ENCODE measurements at places on chromosomes 2 and 18.

DNA sequence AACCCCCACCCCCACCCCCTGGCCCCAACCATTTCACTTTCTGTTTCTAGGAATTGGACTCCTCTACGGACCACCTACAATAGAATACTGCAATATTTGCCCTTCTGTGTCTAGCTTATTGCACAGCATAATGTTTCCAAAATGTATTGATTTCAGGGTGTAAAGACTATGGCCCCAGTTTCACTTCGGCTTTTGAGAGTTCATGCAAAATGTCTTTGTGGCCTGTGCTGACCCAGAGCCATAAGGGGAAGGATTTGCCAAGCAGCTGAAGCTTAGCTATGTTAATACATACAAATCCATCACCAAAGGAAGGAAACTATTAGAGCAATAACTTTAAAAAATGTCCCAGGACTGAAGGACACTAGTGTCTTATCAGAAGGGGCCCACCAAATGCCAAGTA is 11.2 kb upstream of the ATP9B start:
- DNase-seq, result no peak

DNA sequence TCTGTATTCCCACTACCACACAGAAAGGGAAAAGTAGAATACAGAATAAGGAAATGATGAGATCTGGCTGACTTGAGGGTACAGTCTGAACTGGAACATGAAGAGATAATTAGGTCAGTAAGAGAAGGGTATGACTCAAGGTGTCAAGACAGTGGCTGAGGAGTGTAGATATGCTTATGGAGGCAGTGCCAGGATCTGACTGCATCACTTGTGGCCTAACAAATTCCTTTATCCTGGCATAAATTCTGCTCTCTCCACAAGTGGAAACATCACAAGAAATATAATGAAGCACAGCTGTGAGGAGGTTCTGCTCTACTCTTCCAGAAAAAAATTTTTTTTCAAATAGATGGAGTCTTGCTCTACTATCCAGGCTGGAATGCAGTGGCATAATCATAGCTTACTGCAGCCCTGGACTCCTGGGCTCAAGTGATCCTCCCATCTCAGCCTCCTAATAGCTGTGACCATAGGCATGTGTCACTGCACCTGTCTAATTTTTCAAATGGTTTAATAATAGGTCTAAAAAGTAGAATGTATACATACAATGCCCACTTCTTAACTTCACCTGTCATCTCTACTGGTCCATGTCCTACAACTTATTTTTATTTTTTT is 85.3 kb downstream of the C2orf74 start:
- no peak for DNase-seq

- no peak for DNase-seq
These were observed 15.5 kb upstream of the CPS1 start for GRCh38 chr2:210540900-210541289.

DNA sequence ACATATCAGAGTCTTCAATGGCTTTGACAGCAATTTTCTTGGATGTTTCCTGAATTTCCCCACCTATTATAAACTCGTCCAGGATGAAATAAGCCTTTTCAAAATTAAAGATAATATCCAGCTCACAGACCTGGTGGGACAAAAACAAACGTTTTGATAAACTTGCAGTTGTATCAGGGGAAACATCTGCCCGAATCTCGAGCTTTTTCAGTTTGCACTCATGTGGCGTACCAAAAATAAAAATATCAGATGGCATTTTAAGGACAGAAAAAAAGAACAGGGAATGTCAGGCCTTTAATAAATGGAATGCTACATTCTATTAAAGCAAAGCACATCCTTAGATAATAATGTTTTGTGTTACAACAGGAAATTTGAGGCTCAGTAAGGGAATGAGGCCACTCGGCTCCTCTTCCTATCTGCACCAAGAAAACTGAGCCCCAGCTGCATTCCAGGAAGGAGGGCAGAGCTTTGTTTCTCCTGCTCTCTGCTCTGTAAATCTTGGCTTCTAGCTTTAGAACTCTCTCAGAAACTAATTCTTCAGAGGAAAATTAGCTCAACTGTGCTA is 72.1 kb downstream of the AP1S3 start:
- DNase-seq, result no peak

- DNase-seq, result no peak
These were observed 126.2 kb downstream of the AGPS start for GRCh38 chr2:177518754-177519153.

GRCh38 chr2:241617431-241618154 is 19.4 kb downstream of the THAP4 start:
- DNase-seq, result no peak

DNA sequence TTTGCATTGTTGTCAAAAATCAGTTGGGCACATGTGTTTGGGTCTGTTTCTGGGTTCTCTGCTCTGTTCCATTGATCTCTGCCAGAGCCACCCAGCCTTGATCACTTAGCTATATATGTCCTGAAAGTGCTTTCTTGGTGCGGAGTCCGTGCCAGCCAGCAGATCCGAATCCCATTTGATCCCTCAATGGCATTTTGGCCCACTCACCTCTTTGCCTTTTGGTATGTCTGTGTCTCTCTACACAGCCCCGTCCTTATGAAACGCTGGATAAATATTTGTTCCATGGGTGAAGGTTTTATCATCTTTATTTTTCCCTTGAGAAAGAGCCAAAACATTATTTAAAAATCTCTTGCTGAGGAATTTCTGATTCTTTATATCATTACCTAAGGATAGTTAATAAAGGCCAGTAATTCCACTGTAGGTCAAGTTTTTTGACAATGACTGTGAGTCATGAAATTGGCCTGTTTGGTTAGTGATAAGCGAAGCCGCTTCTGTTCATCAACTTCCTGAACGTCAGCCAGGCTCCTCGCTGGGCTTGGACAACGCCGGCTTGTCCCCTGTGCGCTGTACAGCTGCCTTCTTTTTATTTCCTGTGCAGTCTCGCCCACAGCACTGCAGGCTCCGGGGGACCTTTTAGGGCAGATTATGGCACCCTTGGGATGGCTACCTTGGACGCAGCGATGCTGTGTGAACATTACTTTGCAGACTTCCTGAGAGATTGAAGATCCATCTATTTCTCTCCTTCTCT is 24.9 kb downstream of the MTCL1 start:
- no peak for DNase-seq

DNA sequence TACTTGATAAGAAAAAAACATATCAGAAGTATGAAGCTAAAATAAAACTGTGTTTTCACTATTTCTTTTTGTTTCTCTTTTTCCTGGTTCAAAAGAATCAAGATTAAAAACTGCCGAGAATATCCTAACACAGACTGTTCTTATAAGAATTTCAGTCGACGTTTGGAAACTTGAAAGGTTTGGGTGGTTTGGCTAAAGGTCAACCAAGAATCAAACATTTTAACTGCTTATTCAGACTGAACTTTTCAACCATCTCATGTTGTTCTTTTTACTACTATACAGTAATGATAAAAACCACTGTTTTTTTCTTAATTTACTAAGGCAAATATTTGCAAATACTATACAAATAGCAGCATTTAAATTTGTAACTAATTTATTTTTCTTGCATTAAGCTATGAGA is 308.5 kb upstream of the TFPI start:
- no peak for DNase-seq

- no peak for DNase-seq
These were observed 69.0 kb upstream of the OTOS start for GRCh38 chr2:240209493-240209892.

- peak; percentile 33 for DNase-seq
These were observed 63.0 kb upstream of the TWIST2 start for GRCh38 chr2:238784671-238785527.

- no peak for DNase-seq
These were observed 146.5 kb downstream of the SH3BP4 start for GRCh38 chr2:235098269-235098668.

- no peak for DNase-seq
These were observed 20.5 kb upstream of the IL1RL2 start for GRCh38 chr2:102166189-102166845.

GRCh38 chr18:25019931-25020330 is 332.0 kb downstream of the ZNF521 start:
- DNase-seq, result no peak

- DNase-seq, result no peak
These were observed 75.1 kb upstream of the NOL4 start for GRCh38 chr18:34299828-34300227.

DNA sequence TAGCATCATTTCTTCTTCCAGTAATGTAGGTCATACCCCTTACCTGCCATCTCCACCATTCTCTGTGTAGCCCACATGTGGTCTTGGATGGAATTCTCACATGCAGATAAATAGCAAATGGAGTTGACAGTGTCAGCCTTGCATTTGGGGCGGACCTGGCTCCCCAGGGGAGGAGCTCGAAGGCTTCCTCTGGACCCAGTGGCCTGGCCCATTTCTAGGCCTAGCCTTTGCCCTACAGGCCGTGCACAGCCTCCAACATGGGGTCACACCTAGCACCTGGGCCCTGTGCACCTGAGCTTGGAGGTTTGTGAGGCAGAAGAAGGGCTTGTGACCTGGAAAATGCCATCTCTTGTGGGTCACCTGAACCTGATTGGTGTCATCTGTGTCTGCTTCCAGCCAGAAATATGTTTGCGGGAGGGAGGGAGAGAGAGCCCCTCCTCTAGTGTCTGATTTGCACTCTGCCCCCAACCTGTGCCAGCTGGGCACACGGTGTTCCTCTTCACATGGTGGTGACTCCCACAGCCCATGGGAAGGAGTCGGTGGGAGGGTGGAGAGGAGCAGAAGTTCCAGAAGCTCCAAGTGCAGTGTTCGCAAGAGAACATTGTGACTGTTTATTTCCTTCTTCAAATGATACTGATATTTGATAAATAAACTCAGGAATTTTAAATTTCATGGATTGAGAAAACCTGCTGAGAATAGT is 33.0 kb downstream of the ITGB1BP1 start:
- DNase-seq, result no peak

- DNase-seq, result no peak
These were observed 293.0 kb downstream of the KCNS3 start for GRCh38 chr2:18171191-18172139.

DNA sequence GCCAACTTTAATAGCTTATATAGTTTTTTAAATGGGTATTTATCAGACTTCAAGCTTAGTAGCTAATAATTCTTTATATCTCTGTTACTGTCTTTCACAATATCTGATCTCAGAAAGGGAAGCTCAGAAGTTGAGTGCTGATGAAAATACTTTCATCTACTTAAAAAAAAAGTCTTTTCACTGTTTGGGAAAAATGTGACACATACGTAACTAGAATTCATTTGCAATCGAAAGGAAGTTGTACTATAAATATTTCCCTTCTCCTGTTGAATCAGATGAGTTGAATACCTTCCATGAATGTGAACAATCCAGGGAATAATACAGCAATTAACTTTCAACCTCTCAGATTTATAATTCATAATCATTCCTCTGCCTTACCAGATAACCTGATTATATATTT is 811 bp upstream of the SCG2 start:
- DNase-seq, result no peak

DNA sequence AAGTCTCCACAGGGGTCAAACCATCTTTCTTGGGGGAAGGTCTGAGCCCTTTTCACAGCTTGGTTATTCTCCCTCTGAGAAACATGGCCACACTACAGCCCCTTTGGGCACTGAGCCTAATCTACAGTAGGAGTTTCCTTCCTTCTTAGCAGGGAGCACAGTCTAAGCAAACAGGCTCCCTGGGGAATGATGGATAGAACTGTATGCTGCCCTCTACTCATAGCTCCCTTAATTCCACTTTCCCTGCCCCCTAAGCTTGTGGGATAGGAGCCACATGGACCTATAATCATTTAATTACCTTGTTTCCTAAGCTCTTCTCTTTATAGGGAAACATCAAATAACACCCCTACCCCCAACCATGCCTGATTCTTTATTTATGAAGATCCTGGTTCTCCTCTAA is 442.1 kb upstream of the MEX3C start:
- no peak for DNase-seq

DNA sequence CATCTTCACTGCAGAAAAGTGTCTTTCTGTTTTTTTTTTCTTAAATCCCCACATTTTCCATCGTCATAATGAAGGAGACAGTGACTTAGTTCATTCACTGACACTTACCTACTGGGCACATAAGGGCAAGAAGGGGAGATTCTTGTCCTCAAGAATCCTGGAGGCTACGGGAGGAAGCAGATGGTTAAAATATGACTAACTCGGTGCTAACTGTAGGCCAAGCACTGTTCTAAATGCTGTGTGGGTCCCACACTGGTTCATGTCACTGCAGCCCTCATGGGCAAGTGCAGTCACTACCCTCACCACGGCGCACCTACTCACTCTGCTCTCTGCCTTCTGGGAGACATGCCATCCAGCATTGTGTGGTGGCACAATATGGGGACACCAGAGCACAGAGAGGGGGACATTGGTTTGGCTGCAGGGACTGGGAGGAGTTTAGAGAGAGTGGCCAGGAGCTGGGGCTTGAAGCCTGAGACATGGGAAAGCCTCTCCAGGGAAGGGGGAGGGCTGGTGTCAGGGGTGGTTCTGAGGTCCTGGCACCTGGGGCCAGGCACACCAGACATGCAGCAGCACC is 305.2 kb downstream of the MYCN start:
- no peak for DNase-seq

DNA sequence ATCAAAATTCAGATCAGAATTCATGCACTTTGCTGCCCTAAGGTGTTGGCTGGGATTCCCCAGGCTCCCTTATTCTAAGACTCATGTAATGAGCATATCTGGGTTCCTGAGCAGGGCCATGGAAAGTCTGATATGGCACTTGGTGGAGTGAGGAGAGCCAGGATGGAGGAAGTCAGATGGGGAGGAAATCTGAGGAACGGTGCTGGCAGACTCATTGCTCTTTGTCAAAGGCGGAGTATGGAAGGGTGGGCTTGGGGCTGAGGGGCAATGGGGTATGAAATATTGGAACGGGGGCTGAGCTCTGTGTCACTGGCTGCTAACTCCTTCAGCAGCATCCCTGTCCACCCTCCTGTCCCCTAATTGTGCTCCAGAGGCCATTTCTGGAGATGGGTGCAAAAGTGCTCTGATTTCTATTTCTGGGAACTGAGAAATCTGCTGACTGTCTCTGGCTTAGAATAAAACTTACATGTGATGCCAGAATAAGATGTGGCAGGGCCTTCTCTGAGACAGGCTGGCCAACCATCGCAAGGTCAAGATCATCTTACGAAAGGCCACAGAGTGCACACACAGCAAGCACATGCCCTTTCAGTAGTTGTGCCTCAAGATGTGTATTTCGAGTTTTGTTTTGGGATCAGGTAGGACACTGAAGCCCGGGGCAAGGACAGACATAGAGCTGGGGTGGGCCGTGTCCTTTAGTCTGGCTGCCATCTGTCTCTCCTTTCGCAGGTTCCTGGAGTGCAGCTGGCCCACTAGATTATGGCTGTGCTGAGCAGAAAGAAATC is 480.0 kb upstream of the HS6ST1 start:
- no peak for DNase-seq
